Mesothelial cell of epicardium (in vitro differentiated cells): ENCODE measurements at places on chromosomes 5 and 9.

DNA sequence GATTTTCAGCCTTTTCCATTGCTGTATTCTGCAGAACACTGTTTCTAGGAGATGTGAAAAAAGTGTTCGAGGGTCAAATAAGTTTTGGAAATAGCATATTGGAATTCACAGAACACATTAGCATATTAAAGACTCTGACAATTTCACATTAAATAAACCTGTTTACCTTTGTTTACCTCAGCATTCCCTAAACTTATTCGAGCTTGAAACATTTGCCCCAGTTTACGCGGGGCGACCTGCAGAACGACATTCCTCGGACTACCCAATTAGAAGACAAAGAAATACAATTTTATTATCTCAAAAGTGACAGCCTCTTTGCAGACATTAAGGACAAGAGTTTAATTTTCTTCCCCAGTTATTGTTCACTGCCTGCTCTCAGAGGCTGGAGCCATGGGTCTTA, 110.3 kb upstream of the NFIB start:
- DNase-seq, result no peak

GRCh38 chr5:59586841-59587240, 306.7 kb downstream of the PDE4D start:
- DNase-seq, result no peak

DNA sequence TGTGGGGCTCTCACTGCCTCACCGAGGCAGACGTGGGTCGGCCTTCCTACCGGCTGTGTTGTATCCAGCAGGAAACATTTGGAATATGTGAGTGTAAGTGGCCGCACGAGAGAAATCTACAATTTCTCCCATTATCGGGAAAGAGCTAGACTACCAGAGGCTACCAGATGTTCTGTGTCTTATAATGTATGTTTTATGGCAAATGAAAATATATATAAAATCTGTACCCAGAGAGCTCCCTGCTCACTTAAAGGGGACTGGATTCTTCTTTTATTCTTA, 69.5 kb upstream of the PITX1 start:
- DNase-seq, result no peak

DNA sequence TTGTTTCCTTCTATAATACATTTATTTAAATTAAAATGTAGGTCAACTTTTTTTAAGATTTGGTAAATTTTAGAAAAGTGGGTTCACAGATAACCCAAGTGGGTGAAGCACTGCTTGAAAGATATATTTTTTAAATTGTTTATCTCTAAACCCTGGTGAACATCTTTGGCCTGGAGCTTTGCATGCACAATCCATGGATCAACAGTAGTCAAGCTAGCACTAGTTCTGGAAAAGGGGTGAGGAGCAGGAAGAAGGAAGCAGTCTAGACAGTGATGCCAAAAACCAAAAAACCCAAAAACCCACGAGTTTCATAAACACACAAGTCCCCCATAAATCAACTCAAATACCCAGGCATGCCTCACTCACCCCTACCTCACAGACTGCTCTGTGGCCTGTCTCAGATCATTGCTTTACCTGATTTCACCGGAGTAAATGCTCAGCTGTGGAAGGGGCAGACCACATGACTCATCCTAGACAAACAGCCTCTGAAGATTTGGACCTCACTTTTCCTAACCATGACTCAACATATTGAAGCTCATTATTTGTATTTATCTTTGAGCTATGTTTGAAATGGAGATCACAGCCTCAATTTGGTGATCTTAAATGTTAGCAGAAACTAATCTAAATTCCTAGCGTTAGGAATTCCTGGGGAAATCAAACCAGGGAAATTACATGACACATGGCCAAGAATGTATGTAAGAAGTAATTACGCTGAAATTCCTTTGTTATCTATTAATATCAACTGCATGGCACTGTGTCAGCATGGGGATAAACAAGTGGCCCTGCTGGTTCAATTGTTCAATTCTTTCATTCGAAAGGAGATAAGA, 149.6 kb downstream of the ZNF608 start:
- no peak for DNase-seq

GRCh38 chr5:131945551-131946168, at the start of gene MEIKIN:
MEIKIN (minus strand) TSS chr5:131945663; CDS start chr5:131945505, 158 bp downstream.
- DNase-seq, result no peak

GRCh38 chr9:133970581-133971058, 21.5 kb downstream of the VAV2 start:
- DNase-seq, result no peak

DNA sequence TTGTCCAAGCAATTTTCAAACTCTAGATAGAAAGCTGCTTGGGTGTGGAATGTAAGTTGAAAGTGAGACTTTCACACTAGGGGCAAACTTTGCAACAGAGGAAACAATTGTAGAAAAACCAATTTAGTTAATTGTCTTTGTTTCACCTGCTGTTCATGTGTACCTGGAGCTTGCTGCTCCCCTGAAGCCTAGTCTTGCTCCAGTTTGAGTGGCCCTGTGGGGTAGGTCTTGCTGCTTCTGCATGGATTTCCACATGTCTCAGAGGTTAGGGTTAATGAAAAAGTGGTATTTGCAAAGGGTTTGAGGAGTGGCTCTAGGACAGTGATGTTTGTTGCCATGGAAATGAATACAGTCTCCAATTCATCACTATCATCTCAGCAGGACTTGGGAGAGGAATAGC, 182.2 kb downstream of the FSTL4 start:
- DNase-seq, result no peak

DNA sequence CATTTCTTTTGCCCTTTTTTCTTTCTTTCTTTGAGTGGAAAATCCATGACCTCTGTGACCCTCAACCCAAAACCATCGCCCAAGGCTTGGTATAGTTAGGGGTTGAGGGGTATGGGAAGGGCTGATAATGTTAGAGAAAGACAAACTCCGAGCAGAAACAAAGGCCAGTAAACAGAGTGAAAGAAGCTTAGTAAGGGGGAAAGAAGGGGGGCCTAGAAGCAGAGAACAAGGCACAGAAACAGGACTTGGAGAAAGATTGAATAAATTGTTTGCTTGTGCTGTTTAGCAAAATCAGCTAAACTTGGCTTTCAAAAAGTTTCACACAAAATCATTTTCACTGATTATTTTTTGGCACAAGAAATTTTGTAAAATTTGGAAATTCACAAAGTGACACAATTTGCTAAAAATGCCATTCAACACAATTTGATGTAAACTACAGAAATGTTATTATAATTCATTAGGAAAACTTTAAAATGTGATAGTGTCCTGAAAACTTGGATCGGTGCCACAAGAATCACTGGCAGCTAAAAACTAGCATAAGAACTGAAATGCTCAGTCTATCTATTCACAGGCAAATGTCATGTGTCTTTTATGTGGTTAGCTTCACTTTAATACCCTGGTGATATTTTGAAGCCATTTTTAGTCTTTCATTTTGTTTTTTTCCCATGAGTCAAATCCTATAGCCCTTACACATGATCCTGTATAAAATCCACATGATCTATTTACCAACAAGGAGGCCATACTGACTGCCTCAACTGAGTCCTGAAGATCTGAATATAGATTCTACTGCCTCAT, 276.4 kb downstream of the NR2F1-AS1 start:
- DNase-seq, result no peak

GRCh38 chr9:76431601-76432000, 27.4 kb upstream of the GCNT1 start:
- DNase-seq, result no peak

GRCh38 chr5:68505917-68506860, 290.6 kb downstream of the PIK3R1 start:
- no peak for DNase-seq

DNA sequence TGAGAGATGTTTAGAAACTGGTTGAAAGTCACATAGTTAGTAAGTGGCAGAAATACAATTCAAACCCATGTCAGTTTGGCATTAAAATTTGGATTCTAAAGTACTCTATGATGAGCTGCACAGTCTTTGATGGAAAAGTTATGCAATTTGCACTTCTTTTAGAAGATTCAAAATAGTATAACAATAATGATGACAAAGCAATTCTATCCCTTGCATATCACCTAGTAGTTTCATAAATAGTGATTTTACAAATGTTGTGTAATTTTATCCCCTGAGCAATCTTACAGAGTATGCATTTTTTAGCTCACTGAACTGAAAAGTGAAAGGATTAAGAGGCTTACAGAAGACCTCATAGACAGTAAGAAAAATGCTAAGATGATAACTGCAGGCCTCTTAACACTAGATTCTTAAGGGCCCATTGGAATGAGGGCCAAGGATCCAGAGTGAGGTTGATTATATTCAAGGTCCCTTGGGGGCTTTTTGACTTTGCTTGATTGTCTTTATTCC, 3.7 kb downstream of the C5orf46 start:
- no peak for DNase-seq

- no peak for DNase-seq
Observed at GRCh38 chr5:127153031-127153430, 79.7 kb upstream of the C5orf63 start.
